ENCODE measurements at places on chromosomes 12 and 14. TPM values are rescaled to one million over a fixed set of nuclear protein-coding genes. Genes with fewer than 3 reads are reported as not detected.

GRCh38 chr12:94225506-94225905 is 77.1 kb downstream of the PLXNC1 start:
- no peak for DNase-seq

DNA sequence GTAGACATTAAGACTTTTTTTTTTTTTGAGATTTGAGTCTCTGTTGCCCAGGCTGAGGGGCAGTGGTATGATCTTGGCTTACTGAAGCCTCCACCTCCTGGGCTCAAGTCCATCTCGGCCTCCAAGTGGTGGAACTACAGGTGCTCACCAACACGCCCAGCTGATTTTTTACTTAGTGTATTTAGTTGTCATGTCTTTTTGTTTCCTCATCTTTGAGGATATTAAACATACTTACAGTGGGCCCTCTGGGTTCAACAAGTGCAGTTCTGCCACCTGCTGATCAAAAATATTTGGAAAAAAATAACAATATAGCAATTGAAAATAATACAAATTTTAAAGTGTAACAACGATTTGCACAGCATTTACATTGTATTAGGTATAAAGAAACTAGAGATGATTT is 4.4 kb upstream of the B4GALNT1 start:
- no peak for DNase-seq

DNA sequence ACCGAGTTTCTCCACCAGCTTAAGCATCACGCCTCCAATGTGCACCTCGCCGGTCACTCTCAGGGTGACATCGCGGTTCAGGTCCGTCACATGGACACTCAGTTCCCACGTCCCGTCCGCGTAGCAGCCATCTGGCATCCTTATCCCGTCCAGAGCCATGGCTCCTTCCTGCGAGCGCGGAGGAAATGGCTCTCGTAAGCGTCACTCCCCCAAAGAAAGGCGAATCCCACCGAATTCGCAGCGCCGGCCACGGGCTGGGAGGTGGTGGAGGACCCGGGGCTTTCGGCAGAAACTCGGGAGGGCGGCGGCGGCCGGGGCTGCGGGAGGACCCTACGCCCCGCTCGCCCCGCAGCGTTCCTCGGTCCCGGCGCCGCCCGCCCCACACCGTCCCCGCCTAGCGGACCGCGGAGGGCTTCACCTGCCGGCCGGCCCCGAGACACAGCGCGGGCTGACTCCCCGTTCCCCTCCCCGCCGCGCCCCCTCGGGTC is 396 bp downstream of the FERMT2 start:
- DNase-seq: peak; percentile 63

DNA sequence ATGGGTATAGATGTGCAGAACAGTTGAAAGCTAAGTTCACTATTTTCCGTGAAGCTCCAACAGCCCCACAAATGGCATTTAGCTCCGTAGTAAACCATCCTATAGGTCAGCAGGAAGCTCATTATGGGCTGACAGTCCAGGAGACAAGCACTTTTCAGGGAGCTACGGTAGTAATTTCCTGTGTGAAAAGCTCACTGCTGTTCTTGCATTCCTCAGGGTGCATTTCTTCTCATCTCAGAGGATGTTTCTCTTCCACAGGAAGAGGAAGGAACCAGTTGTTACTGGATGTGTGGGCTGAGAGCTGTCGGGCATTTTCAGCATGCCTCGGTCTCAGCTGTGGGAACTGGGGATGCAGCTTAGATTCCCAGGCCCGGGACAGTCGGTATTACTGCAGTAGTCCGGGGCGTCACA is 72.8 kb downstream of the GALNT4 start:
- peak; percentile 70 for DNase-seq

GRCh38 chr14:65751510-65751909 is 339.0 kb downstream of the FUT8 start:
- DNase-seq: no peak

DNA sequence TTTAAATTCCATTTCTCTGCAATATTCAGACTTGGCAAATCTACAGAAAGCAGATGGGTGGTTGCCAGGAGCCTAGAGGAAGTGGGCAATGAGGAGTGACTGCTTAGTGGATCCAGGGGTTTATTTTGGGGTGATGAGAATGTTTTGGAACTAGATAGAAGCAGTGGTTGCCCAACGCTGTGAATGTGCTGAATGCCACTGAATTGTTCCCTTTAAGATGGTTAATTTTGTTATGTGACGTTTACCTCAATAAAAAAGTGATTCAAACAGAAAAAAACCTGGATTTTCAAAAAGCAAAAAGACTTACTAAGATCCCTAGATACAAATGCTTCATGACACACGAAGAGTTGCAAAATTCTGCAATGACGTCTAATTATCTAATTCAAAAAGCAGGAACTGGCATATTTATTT is 34.2 kb downstream of the DAO start:
- DNase-seq: no peak

DNA sequence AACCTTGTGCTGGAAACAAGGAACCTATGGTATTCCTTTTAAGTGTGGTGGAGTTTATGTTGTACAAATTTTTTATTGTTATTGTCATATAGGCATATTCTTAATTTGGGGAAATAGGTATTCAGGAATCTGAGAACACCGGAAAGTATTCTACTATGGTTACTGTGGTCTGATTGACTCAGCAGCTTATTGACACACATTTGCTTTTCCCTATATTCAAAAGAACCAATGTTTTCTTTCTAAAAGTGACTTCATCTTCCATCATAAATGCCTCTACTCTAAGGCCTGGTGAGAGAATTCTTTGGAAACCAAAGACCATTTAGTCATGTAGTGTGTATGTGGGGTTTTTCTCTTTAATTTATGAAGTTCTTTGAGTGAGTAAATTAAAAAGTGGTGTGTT is 474.8 kb downstream of the TMTC2 start:
- no peak for DNase-seq

DNA sequence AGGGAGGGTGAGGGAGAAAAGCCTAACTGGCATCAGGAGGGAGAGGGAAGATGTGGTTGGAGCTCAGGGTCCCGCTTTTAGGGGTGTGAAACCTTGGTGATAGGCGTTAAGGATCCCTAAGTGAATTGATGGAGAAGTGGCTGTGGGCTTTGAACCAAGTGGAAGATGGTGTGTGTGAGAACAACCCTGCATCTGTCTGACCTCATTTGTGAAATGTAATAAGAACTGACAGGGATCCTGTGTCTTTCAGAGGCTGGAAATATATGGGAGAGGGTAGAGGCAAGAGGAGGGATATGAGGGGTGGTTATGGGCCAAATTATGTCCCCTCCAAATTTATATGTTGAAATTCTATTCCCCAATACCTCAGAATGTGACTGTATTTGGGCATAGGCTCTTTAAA is 63.8 kb upstream of the NRXN3 start:
- DNase-seq: no peak

GRCh38 chr12:57004651-57005050 is 1.7 kb downstream of the ZBTB39 start:
- no peak for DNase-seq

DNA sequence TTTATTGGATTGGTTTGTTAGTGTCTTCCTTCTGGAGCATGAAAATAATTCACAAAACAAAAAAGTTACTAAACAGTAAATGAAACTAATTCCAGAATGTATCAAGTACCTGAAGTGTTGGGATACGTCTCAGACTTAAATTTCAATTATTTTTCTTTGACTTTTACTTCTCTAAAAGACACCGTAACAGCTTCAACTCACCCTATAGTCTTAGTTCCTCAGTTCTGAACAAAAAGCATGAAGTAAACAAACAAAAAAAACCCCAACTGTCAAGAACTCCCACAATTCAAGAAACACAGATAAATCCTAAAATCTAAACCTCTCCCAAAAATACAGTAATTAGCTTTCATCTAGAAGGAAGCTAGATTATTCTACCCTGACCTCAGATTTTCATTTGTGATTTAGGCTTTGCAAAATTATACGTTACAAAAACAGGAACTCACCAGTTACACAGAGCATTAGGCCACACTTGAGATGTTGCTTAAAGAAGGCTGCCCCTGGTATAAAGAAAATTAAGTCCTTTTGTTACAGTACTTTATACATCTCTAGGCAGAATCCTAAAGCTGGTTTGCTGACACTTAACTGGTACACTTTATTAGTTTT is 10.2 kb downstream of the HEATR5A start:
- no peak for DNase-seq

- no peak for DNase-seq
These were observed 32.7 kb downstream of the PARP2 start for GRCh38 chr14:20376071-20376588.

- no peak for DNase-seq
These were observed 77.7 kb downstream of the PTPN11 start for GRCh38 chr12:112496496-112496895.

DNA sequence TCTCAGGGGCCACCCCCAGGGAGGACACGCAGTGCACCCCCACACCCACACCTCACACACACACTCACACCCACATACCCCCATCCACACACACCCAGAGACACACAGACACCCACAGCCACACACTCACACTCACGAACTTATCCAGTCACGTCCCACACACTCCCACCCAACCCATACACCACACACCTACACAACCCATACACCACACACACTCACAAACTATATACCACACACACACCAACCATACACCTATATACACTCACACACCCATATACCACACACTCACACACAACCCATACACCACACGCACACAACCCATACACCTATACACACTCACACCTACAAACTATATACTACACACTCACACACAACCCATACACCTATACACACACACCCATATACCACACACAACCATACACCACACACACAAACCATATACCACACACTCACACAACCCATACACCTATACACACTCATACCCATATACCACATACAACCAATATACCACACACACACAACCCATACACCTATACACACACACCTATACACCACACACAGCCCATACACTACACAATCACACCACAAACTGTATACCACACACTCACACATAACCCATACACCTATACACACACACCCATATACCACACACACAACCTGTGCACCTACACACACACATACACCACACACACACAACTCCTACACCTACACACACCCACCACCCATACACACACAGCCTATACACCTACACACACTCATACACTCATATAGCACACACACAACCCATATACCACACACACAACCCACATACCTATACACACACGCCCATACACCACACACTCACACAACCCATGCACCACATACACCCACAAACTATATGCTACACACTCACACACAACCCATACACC is 42.7 kb downstream of the TMEM121 start:
- DNase-seq: no peak

DNA sequence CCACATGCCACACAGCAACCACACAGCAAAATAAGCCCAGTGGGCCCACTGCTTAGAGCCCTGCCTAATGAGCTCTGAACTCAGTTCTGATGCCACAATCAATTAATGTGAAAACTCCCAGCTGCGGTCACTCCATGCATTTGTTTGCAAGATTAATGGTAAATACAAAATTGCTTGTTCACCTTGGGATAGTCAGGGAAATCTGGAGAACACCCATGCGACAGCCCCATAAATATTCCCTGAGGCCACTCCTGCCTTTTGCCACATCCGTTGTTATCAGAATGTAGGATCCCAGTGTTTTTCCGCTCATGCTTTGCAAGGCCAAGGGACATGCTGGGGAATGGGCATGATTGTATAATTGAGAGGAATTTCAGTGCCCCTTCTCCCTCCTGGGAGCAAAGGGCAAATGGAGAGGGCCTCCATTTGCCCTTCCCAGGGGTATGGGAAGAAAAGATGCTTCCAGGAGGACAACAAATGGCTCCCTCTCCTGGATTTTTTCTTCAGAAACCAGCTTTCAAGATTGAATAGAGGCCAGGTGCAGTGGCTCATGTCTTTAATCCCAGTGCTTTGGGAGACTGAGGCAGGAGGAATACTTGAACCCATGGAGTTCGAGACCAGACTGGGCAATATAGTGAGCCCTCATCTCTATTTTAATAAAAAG is 30.8 kb upstream of the CMKLR1 start:
- DNase-seq: no peak

- no peak for DNase-seq
These were observed 317.6 kb downstream of the SOX5 start for GRCh38 chr12:23631786-23632377.

GRCh38 chr12:57446292-57446960 is 8.7 kb upstream of the INHBE start:
- DNase-seq: no peak

GRCh38 chr12:6752167-6752920 is 597 bp downstream of the MLF2 start:
- peak; percentile 54 for DNase-seq

Gene STON2
- total RNA-seq: 45.2 TPM

Gene WSCD2
- 1.6 TPM for total RNA-seq

Gene RHEBL1
- 6.9 TPM for total RNA-seq

Gene LALBA
- total RNA-seq: not detected

Gene TMCC3
- 2.4 TPM for total RNA-seq

Gene LRTM2
- total RNA-seq: 0.66 TPM

Gene CLEC9A
- total RNA-seq: not detected

Gene KRT77
- not detected for total RNA-seq

Gene NOVA1
- total RNA-seq: 14.6 TPM

Gene PPFIBP1
- total RNA-seq: 27.7 TPM

All from WTC11 (cell line).